Retina (tissue), 1 donor: ENCODE measurements at places on chromosomes 16 and 17.

DNA sequence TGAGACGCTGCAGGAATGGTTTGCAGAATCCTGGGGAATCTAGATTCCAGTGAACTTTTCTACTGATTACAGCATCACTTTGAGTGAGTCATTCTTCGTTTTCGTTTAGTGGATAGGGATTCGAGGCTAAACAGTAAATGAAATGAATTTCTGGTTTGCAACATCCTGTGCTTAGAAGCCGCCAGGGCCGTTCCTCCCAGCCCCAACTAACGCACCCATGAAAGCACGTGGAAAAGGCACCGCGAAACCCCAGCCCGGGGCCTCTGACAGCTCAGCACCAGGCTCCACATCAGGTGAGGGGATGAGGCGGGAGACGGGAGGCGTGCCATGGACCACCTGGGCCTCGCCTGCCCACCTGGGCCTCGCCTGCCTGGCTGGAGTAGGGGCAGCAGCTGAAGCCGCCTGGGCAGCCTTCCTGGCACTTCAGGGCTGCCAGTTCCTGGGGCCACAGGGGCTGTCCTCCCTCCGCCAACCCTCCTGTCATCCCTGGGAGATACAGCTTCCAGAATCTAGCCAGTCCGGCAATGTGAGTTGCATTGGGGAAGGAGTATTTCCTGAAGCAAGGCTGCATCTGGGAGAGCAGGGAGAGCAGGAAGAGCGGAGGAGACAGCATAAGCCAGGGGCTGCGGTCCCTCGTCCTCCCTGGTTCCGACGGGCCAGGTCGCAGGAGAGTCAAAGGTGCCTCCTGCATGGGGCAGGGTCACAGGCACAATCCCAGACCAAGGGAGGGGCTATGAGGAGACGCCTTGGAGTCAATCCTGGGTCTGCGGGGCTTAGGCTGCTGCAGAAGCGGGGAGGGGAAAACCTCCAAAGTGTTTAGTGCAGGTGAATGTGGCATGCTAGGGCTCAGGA, 78.4 kb downstream of the RPH3AL start:
- no peak for DNase-seq

- no peak for DNase-seq
These were observed 92.4 kb downstream of the HAPSTR1 start for GRCh38 chr16:9183682-9184353.

DNA sequence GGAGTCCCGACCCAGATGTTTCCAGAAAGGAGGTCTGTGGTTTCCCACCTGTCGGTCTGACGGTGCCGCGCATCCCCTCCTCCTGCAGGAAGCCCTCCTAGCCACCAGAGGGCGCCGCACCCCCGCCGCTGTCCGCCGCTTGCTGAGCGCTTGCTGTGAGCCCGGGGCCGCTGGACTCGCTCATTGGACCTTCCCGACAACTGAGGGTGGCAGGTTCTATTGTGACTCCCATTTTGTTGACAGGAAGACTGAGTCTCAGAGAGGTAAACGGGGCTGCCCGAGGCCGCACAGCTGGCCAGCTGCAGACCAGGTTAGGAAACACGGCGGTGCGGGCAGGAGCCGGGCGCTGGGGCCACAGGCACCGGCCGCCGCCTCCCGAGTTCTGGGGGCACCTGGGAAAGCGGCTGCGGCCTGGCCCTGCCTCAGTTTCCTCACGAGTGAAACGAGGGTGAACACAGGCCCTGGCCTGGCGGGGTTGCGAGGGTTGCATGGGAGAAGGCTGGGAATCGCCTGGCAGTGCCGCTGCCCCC, 191.1 kb upstream of the CIBAR2 start:
- DNase-seq, result peak; percentile 88

GRCh38 chr16:49194537-49195236, 87.0 kb downstream of the CBLN1 start:
- DNase-seq, result peak; percentile 49

DNA sequence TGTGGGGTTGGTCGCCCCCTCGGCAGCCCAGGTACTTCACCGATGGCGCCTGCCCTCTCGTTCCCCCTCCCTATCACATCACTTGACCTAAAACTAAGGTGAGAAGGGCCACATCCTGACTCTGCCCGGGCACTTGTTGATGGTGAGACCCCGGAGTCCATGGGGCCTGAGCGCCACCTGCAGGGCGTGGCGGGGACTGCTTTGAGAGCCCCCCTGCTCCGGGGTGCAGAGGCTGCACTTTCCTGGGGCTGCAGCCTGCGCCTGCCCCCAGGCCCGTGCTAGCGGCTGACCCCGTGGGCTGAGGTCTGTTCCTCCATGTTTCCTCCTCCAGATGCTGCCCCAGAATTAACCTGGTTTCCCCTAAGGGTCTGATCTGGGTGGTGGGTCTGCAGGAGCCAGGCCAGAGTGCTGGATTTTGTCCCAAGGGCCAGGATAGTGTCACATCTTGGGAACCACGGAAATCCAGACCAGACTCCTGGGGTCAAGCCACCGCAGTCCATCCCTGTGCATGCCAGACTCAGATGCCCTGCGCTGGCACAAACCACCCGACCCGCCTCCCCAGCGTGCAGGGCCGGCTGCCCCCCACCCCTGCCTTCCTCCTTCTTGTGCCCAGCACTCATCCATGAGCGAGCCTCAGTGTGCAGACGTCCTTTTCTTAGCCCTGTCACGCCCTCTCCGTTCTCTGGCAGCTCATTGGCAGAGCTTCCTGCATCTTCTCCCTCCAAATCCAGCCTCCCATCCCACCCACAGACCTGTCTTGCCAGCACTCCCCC, 2.7 kb downstream of the NDUFAF8 start:
- DNase-seq, result peak; percentile 79

DNA sequence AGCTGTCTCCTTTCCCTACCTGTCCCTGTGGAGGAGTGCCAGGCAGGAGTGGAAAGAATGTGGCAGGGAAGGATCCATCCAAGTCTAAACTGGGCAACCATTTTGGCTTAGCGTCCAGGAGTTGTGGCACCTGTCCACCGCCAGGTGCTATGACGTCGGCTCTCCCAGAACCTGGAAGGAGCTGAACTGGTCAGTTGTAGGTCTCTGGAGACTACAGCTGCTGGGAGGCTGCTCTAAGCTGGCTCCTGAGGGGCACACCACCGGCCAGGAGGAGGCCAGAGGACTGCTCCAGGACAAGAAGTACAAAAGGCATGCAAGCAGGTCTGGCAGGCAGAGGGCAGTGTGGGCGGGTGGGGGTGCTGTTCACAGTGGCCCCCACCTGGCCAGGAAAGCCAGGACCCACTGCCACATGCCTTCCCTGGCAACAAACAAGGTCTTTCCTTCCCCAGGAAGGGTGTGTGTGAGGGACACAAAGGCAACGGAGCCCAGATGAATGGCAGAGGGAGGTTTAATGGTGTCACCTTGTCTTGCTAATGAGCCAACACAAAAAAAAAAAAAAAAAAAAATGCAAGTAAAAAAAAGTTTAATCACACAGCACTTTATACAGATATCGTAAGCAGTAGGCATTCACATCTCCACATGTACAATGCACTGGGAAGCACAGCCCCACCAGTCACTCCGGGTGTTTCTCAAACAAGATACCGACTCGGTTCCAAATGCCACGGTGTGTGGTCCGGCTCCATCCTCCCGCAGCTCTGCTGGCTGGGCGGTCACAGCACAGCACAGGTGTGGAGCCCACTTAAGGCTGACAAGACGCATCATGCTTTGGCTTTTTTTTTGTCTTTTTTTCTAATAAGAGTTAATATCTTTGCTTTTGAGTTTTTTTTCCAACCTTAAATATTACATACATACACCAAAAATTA, 4.8 kb downstream of the SPHK1 start:
- no peak for DNase-seq

DNA sequence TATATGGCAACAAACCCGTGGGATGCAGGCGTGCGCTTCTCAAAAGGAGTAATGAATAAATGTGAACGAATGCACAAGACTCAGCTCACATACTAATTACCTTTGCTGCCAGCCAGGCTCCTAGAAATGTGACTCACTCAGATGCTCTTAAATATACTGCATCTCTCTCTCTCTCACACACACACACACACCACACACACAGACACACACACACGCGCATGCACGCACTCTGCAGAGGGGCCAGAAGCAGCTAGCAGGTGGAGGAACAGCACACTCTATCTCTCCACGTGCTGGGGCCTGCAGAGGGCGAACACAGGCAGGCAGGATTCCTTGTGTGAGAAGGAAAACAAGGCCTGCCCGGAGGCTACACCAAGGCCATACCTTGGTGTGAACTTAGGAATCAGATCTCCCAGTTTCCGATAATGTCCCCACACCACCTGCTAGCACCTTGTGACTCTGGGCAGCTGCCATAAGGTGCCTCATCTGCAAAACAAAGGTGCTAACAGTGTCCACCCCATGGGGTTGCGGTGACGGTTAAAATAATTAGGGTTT, 5.3 kb downstream of the GPRC5B start:
- no peak for DNase-seq

- no peak for DNase-seq
These were observed 94.5 kb upstream of the METRNL start for GRCh38 chr17:82984751-82985427.

DNA sequence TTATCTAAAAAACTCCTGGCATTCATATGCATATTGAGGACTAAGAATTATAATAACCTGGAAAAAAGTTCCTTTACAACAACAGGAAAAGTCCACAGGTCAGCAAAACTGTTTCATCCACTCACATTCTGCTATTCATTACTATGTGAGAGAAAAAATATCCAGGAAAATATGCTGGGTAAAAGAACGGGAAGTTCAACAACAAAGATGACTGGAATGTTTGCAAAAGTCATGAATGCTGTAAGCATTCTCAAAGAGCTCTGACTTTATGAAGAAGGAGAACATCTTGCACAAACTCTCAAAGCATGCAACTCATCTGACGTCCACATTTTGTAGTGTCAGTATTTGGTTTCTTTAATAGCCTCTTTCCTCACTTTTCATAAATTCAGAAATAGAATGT, 56.9 kb upstream of the ALDH3A1 start:
- no peak for DNase-seq

GRCh38 chr17:73199751-73200317, 7.0 kb downstream of the COG1 start:
- DNase-seq, result no peak

DNA sequence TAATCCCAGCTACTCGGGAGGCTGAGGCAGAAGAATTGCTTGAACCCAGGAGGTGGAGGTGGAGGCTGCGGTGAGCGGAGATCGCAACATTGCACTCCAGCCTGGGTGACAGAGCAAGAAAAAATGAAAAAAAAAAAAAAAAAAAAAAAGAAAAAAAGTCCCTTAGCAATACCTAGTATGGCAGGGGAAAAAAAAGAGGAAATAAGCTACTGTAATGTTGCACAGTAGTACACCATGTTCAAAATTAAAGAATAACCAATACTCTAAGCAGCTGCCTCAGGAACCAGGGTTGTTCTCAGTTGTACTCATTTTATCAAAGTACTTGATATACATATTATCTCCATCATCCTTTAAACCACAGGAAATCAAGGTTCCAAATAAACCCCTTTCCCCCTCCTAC, 17.3 kb upstream of the TXNDC11 start:
- no peak for DNase-seq

DNA sequence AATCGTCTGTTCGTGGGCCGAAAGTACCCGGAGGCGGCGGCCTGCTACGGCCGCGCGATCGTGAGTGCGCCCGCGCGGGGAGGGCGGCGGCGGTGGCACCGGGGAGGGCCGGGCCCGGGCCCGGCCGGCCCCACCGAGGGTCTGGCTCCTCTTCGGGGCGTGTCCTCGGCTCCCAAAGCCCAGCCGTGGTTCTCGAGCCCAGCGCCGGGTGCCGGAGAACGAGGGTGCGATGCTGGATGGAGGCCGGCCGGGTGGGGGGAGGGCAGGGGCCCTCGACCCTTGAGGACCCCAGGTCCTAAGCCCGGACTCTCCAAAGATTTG, 375 bp downstream of the STUB1 start:
- no peak for DNase-seq

GRCh38 chr17:35906926-35907637, 23.5 kb downstream of the RDM1 start:
- no peak for DNase-seq

DNA sequence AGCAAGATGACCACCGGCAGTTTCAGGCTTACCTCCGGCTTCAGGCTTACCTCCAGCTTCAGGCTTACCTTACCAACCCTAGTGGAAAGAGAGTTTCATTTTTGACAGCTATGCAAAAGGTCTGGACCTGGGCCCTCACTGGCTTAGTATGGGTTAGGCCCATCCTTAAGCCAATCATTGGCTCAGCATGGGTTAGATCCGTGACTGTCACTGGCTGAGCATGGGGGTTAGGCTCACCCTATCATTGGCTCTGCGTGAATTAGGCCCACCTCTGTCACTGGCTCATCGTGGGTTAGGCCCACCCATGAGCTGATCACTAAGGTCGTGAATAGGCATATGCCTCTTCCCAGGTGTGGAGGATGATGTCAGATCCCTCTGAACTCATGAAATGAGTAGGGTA, 8.1 kb downstream of the NDE1 start:
- DNase-seq, result no peak

GRCh38 chr16:63737633-63738032, 1384.2 kb downstream of the CDH11 start:
- no peak for DNase-seq

GRCh38 chr16:507996-508395, 19.5 kb upstream of the CAPN15 start:
- DNase-seq, result no peak

- no peak for DNase-seq
These were observed 5.7 kb upstream of the HSD17B1 start for GRCh38 chr17:42547001-42547461.

- no peak for DNase-seq
These were observed 27.3 kb downstream of the CENPV start for GRCh38 chr17:16325964-16326363.

- DNase-seq, result peak; percentile 86
These were observed 84.9 kb downstream of the TBC1D16 start for GRCh38 chr17:79950751-79951150.

DNA sequence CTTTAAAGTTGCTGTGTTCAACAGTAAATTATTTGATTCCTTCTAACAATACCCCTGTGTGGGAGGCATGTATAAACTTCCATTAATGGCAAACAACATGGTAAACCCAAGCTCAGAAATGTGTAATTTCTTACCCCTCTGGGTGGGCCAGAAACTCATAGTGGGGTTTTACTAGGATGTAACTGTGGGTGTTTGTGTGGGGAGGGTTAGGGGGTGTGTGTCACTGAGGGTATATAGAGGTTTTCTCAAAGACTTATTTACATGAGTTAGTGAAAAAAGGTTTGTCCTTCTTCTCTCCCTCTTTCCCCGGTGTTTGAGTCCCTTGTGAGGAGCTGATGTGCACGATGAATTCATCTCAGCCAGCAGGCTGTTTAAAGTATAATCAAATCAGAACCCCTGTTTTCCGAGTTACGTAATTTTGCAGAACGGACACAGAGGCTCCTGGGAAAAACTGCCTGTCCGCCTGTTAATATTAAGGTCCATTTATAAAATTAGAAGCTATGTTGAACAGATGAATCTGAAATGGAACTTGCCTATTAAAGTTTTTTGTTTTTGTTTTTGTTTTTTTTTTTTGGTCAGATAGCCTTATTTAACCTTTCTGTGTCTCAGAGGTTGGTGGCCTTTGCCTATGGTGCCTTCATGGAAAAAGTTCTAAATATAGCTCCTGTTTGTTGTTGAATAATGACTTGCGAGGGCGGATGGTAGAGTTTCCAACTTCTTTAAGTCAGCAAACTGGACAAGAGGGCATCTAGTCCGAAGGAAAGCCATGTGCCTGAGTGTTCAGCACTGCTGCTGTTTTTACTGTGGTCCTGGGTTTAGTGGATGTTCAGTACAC, 73.3 kb downstream of the MSI2 start:
- DNase-seq, result no peak
